DMS53 (cell line): ENCODE measurements at places on chromosomes 5 and 9.

DNA sequence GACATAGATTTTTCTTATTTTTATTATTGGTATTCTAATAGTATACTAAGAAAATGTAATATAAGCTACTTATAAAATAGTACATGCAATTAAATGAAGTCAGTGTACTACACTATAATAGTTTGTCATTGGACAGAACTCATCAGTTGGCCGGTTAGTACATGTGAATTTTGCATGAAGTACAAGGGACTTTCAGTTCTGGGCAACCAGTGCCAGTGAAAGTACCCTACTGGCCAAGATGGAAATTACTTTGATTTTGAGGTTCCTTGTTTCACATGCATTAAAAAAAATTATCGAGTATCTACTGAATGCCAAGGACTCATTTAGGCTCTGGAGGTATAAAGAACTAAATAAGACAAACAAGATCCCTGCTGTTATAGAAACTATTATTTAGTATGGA lies 213.4 kb upstream of the ELL2 start:
- peak; percentile 58 for DNase-seq

GRCh38 chr9:22392523-22392922 lies 54.1 kb upstream of the DMRTA1 start:
- no peak for DNase-seq

DNA sequence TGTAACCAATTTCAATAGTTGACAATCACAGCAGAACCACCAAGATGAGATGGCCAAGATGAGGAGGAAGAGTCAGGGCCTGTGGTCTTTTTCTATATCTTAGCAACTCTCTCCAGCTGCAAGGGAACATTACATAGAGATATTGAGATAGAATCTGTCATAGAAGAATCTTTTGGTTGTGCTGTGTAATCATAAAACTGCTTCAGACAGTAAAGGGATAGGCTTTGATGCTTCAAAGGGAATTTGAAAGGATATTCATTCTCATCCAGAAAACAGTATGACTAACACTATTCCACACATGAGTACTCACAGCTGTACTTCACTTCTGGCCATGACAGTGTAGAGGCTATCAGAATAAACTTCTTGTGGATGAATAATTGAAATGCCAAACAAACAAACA lies 145.9 kb downstream of the YIPF5 start:
- peak; percentile 21 for DNase-seq

DNA sequence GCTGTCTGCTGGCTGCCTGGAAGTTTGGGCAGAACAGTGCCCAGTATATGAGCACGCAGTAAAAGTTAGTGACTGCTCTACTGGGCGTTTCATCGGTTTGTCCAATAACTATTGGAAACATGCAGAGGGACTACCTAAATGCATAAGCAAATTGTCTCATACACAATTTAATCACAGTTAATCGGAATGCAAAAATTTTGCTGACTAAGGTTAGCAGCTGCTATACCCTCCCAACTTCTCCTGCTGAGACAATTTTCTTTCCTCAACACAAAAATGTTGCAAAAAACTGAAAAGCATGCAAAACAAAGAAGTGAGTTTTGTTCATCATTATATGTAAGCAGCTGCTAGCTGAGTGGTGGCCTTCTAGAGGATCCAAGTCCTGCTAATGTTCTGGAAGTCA lies 327.5 kb downstream of the SEMA5A start:
- DNase-seq: no peak

GRCh38 chr5:35954175-35954574 lies 15.8 kb upstream of the CAPSL start:
- no peak for DNase-seq

DNA sequence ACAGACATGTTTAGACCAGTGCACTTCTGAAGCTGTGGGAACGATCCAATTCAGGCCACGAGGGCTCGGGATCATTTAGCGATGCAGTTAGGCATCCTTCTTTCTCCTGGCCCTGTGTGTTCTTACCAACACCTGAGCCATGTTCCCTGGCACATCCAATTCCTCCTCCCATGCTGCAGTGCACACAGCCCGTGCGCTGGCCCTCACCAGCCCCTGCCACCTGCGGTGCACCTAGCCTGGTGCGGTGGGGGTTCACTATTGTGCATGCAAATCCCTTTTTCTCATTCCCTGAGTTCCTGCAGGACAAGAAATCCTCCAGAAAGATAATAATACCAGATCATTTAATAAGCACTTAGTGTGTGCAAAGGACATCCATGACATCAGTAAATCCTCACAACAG lies 53.5 kb downstream of the NEURL1B start:
- no peak for DNase-seq

DNA sequence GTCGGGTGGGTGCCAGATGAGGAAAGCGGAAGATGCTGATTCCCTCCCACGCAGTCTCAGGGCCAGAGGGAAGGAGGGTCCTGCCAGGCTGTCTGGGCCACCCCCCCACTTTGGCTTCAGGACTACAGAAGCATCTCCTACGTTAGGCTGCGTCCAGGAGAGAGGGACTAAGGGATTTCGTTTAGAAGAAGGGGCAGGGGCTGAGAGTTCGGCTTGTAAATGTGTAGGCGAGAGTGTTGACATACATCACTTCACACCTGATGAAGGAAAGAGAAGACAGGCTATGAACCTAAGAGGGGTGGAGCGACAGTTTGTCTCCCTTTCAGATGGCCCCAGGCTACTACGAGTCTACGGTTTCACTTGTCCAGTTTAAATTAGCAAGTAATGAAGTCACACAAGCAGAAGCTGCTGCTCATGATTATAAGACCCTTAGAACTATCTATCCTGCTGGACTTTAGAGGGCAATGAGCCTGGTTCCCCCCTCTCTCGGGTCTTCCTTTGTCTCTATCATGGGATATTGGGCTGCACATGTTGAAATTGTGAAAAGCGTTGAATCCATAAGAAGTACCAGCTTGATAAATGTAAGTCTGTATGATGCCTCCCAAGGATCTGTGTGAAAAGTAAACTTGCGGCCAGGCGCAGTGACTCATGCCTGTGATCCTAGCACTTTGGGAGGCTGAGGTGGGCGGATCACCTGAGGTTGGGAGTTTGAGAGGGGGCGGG lies 193.0 kb downstream of the AOPEP start:
- no peak for DNase-seq

GRCh38 chr5:172322028-172322965 lies 38.7 kb upstream of the UBTD2 start:
- DNase-seq: peak; percentile 92

DNA sequence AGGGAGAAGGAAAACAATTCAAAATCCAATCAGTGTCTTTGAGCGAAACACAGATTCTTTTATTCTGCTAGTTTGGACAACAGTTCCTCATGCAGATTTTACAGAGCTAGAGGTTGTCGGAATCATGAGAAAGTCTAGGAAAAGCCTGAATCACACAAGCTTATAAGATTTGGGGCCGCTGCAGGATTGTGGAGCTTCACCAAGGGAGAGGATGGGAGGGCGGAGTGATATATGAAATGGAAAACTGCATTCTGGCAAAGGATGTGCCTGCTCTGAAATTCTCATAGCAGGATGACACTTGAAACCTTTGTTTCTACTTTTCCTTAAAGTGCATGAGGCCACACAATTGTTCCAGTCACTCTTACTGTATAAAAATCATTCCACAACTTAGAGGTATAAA lies 134.3 kb downstream of the OR2K2 start:
- DNase-seq: no peak

- no peak for DNase-seq
Measured at GRCh38 chr9:72590824-72591223, 69.4 kb downstream of the TMC1 start.

DNA sequence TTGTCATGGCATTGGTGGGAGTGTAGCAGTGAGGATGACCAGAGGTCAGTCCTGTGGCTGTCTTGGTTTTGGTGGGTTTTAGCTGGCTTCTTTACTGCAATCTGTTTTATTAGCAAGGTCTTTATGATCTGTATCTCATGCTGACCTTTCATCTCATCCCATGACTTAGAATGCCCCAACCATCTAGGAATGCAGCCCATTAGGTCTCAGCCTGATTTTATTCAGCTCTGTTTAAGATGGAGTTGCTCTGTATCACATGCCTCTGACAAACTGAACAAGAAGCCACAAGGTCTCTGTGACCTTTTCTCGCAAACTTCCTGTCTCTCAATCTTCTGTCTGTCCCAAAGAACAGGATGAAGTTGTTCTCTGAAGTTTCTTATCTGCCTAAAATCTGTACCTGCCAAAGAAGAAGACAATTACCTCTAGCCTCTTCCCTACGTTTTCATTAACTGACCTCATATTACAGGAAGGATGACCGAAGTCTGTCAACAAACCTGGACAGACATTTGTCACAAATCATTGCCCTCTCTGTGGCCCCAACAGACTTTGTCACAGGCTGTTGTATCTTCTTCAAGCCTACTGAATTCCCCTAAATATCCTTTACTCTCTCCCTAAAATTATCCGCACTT lies 284.2 kb upstream of the SEMA6A start:
- no peak for DNase-seq

GRCh38 chr5:89106480-89106879 lies 223.5 kb upstream of the MEF2C start:
- DNase-seq: no peak

DNA sequence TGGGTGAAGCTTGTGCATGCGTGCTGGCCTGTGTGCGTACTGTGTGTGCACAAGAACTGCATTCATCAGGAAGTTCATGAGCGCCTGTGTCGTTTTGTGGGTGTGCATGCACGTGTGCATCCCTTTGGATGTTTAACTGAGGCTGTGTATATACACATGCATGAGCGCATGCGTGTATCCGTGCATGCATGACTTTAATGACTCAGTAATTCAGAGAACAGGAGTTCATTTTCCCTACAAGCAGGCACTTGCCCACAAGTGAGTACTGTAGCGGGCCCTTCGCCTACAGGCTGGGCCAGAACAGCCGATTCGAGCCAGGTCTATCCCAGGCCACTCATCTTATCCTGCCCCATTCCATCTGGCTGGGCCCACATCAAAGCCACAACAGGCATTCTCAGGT lies 29.8 kb downstream of the CORO2A start:
- DNase-seq: no peak

DNA sequence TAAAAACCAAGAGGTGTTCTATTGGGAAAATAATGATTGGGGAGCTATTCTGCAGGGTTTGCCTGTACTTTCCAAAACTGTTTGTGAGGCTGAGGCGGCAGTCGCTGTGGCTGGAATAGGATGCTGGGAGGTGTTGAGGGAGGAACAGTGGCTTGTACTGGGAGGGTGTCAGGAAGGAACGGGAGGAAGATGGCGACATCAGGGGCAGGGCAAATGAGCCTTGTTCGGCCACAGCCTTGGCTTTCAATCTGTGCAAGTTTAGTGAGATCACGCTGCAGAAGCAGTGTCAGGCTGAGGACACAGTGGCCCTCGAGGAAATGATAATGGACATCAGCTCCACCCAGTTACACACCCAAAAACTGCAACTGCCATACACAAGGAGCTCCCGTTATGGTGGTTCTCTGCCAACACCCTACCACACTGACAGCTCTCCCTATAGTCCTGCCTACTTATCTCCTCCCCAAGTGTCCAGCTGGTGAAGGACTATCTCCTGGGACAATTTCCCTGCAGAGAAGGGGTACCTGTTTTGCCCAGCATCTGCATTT lies 27.3 kb downstream of the KIF2A start:
- no peak for DNase-seq

GRCh38 chr9:127018935-127019334 lies 103.5 kb downstream of the ANGPTL2 start:
- no peak for DNase-seq

DNA sequence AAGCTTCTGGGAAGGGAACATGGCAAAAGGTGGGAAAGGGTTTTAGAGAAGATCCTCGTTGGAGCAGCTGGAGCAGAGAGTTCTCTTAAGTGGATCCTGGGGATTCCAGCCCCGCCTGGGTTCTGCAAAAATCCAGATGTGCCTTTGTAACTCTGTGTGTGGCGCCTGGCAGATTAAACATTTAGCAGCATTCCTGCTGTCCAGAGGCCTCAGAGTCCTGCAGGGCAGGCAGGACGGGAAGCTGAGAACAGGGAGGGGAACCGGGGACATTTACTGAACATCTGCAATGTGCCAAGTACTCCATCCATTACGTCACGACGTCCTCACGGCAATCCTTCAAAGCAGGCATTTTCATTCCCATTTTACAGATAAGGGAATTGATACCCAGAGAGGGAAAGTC lies 6.0 kb downstream of the EIF4E1B start:
- DNase-seq: peak; percentile 20

GRCh38 chr5:156755421-156756087 lies 94.5 kb upstream of the PPP1R2B start:
- DNase-seq: no peak

- no peak for DNase-seq
Measured at GRCh38 chr9:69173891-69174615, at the start of gene TJP2. Gene TJP2, plus strand, starts transcription at chr9:69174277. Its CDS starts 96 bp downstream, at chr9:69174373.

- DNase-seq: no peak
Measured at GRCh38 chr9:100287186-100287585, 65.6 kb downstream of the TEX10 start.

DNA sequence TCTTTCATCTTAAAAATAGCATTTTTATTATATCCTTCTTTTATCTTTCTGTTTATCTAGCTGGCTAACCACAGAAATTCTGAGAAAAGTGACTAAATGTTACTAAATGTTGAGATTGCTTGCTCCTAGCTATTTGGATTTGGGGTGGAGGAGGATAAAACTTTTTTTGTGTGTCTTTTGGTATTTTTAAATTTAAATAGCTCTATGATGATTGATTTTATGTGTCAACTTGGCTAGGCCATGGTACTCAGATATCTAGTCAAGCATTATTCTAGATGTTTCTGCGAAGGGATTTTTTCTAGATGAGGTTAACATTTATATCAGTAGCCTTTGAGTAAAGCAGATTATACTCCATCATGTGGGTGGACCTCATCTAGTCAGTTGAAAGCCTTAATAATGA lies 75.0 kb downstream of the GCNT1 start:
- no peak for DNase-seq

GRCh38 chr5:16924206-16924605 lies 11.9 kb downstream of the MYO10 start:
- DNase-seq: no peak

DNA sequence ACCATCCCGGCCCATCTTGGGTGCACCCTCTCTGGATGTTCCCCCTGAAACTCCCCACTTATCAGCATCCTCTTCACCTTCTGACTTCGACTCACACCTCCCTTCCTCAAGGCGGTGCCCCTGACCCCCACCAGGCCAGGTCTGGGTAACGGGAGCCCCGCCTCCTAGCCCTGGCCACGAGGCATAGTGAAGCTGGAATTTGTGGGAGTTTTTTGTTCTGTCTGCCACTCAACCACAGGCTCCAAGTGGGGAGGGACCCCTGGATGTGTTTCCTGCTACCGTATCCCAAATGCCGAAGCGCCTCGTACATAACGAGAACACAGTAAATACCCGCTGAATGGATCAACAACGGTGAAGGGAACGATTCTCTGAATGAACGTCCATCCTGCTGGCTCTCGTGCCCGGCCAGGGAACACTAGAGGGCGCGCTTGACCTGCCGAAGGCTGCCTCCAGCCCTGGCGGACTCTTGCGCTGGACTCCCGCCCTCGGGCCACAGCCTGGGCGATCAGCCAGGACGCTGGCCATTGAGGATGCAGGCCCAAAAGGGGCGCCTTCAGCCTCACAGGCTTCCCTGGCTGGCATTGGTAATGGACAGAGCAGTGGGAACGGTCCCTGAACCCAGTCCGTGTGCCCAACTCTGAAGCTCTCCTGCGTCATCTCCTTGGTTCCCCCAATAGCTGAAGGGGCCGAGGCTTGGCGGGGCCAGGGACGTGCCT lies 47.3 kb upstream of the PHYKPL start:
- DNase-seq: peak; percentile 81
